NCI-H526 treated with DMSO at 0.1 percent for 48 hours (cell line): ENCODE measurements at places on chromosomes 7 and 10.

- no peak for DNase-seq
Measured at GRCh38 chr10:126723226-126723625, 52.7 kb upstream of the C10orf90 start.

- DNase-seq: no peak
Measured at GRCh38 chr10:98621630-98622029, 174.9 kb upstream of the HPS1 start.

- no peak for DNase-seq
Measured at GRCh38 chr10:117948493-117948892, 98.2 kb downstream of the RAB11FIP2 start.

DNA sequence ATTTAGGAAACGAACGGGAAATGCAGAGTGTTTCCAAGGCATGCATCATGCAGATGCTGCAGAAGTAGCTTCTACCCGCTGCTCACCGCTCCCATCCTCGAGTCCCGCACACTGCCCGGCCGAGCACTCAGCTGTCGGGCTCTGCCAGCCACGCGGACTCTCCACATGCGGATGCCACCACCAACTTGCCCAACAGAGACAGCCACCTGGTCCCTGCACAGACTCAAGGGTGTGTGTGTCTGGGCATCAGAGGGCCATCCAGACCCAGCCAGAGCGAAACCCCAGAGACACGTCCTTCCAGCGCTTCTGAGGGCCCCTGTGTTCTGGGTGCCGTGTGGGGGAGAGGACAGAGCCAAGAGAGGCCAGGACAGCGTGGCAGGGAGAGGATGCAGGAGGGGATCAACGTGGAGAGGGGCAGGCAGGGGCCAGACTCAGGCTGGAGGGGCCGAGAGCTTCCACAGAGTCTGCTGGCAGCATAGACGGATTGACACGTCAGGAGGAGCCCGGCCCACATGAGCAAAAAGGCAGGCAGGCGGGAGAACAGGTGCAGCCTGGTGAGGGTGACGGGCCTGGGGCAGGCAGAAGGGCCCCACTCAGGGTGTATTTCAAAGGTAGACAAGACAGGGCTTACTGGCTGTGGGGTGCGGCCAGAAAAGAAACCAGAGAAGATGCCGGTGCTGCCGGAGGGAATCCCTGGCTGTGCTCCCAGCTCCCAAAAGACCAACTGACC is 18.3 kb downstream of the GPER1 start:
- no peak for DNase-seq

GRCh38 chr7:22942191-22942590 is 71.7 kb downstream of the HYCC1 start:
- DNase-seq: no peak

GRCh38 chr10:114933588-114933987 is 4.4 kb upstream of the TRUB1 start:
- DNase-seq: no peak

DNA sequence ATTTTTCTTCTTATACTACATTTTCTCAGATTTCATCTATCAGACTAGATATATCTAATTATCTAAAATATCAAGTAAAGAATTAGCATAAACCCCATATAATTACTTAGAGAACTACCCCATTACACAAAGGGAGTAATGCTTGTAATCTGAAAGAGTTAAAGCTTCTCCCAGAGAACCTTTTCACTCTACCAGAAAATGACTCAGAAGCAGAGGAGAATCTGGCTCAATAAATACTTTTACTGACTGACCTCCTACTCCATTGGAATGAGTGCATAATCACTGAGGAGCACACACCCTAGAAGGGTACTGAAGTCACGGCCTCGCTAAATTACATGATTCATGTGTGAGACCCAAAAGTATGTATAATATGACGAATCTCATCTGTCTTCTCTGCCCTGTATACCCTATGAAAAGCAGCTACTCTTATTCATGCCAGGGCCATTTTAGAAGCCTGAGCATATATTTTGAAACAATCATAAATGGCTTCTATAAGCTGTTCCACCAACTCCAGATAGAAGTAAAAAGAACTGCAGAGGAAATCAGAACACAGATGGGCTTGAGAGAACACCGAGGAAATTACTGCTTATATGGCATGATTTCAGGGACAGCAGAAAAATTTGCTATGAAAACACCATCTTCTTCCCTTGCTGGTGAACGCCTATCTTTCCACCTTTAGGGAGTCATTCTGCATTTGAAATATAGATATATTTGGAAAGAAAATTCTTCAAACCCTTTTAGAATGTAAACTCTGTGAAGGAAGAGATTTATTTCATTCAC is 32.7 kb downstream of the DNMBP start:
- no peak for DNase-seq

- no peak for DNase-seq
Measured at GRCh38 chr7:159056737-159057136, 87.9 kb downstream of the VIPR2 start.

- DNase-seq: no peak
Measured at GRCh38 chr10:43126759-43127424, 11.4 kb upstream of the CSGALNACT2 start.

GRCh38 chr7:143318661-143319060 is 2.8 kb downstream of the CLCN1 start:
- DNase-seq: no peak

GRCh38 chr7:158573310-158573709 is 14.3 kb downstream of the PTPRN2 start:
- DNase-seq: no peak

- no peak for DNase-seq
Measured at GRCh38 chr7:151794508-151795167, 82.3 kb downstream of the PRKAG2 start.
